Effector memory CD4-positive, alpha-beta T cell (primary cell): ENCODE measurements at places on chromosomes 2 and 18.

DNA sequence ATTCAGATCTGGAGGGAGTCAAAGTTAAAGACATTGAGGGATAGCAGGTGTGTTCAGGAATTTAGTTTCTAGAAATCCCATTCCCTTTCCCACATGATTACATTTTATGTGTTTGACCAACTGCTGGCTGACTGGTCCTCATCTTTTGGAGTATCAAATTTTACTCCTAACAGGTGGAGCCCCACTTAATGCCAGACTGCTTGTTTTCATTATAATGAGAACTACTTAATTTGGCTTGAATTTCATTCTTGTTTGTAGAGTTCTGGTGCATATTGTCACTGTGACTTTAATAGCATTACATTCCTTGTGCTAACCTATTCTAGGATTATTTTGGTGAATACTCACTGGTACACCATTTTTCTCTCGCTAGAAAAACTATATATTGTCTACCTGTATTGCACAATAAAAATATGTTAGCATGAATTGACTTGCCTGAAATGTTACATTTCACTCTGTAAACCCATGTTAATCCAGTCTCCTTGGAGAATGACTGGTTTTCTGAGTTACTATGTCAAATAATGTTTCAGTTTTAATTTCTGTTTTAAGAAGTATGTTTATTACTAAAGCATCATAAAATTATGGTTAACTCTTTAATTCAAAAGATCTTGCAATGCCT is 98.2 kb downstream of the TANC1 start:
- DNase-seq = no peak

- DNase-seq = no peak
These were observed 81.7 kb downstream of the SDC1 start for GRCh38 chr2:20143263-20143662.

DNA sequence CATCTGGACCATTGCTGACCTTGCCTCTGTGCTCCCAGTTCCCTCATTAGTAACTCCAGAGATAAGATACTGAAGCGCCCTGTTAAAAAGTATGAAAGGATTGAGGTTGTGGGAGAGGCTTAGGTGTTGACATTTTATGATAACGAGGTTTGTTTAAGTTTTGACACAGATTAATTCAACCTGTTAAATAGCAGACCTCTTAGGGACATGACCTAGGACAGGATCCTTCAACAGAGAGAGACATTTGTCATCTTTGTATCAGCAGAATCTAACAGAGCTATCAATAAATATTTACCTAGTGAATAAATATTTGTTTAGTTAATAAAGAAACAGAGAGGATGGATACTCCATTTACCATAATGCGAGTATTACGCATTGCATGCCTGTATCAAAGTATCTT is 99.5 kb downstream of the DCC start:
- no peak for DNase-seq

GRCh38 chr18:25284861-25285550 is 67.0 kb downstream of the ZNF521 start:
- DNase-seq = no peak

- DNase-seq = no peak
These were observed 929.8 kb upstream of the CNTNAP5 start for GRCh38 chr2:123095219-123095835.

- no peak for DNase-seq
These were observed 7.7 kb upstream of the EHD3 start for GRCh38 chr2:31226266-31226665.

DNA sequence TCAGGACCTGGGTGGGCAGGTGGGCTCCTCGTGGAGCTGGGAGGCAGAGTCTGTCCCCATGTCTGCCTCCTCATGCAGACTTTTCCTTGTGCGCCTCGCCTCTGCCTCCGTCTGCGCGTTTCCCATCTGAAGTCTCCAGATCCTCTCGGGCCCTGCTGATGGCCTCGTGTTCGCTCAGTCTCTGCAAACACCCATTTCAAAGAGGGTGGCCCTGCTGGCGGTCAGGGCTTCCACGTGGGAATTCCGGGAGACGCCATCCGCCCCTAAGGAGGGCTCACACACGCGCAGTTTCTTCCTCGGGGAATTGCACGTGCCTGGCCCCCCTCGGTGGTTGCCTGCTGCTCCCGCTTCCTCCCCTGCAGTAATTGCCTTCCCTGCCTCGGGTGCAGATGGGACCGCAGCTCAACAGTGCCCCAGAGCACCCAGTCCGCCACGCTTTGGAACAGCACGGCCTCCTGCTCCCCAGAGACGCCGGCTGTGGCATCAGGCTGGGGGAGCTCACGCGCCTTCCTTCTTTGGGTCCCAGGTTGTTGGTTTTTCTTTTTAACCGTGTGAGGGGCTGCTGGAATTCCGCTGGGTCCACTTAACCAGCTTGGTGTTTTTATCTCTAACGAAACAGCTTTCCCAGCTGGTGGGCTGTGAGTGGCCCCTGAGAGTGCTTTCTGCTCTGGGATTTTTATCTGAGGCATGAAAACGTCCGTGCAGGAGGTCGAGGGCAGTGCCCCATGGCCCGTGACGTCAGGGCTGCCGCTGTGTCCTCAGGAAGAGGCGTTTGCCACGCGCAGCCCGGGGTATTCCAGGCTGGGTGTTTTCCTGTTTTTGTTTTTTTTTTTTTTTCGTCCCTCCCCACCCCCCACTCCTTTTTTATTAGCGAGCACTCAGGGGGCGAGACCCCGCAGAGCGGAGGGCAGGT is 16.1 kb downstream of the NFATC1 start:
- DNase-seq = no peak

DNA sequence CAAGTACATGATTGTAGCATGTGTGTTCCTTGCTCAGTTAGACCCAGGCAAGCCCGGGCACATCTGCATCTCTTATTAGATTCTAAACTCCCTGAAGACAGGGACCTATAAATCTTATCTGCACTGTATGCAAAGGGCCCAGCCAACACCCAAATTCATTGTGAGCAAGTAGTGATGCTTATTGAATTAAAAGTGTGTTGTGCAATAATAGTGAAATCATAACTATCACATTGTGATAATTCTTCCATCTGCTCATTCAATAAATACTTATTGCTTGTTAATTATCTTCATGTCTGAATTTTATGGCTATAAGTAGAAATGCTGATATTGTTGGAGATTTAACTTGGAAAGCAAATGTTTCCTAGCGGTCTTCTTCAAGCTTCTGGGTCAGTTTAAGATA is 387.5 kb downstream of the SLC4A3 start:
- no peak for DNase-seq

GRCh38 chr2:3451926-3452671 is 67.2 kb downstream of the ADI1 start:
- DNase-seq = no peak

- no peak for DNase-seq
These were observed 67.5 kb downstream of the NYAP2 start for GRCh38 chr2:225466891-225467604.

DNA sequence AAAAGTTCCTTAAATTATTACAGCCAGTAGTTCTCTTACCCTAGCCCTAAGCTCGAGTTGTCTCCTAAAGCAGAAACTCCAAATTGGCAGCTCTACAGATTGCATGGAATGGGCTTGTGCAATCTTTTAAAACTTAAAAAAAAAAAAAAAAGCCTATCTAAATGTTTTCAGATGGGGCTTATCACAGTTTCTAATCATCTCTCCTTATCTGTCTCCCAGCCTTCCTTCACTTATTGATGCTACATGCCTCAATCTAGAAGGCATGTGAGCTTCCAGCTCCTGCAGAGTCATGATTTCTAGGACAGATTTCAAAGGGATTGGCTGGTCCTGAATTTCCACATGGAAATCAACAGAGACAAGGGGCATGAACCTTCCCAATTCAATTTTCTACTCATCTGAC is 33.1 kb upstream of the PELI1 start:
- no peak for DNase-seq

DNA sequence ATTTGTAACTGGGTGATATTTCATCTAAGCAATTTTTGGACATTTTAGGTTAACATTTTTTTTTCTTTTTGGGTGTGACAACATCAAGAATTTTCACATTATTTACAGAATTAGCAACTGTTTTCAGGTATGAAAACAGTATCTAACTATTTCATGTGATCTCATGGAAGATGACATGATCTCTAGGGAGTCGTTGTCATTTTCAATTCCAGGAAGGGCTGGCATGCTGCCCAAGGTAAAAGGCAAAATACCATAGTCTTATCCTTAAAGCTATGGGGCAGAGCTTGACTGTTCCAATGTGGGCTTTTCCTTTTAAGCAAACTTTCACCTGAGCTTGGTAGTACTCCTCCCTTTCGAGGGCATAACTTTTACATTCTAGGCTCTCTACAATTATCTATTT is 443.7 kb downstream of the DSEL start:
- DNase-seq = no peak

DNA sequence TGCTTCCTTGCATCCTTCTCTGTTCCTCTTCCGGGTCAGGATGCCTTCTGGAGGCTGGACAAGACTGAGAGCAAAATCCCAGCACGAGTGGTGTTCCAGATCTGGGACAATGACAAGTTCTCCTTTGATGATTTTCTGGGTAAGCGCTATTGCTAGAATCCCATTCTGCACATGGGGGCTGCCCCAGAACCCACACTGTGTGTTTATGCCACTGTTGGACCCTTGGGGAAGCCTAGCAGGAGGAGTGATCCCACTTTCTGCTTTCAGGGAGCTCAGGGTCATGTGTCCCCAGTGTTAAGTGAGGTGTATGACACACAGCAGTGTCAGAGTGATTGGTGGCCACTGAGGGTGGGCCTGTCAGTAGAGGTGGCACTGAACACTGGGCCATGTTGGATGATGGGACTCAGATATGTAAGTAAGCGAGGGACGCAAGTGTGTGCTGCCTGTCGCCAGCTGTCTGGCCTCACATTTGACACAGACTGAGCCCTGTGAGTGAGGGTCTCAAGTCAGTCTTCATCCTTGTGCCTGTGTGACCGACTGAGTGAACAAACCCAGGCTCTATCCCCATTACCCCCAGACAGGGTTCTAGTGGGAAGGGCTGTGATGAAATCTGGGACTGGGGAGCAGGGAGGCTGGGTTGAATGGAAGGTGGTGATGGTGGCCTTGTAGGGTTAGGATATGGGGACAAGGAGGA is 220.9 kb downstream of the DYSF start:
- DNase-seq = no peak

DNA sequence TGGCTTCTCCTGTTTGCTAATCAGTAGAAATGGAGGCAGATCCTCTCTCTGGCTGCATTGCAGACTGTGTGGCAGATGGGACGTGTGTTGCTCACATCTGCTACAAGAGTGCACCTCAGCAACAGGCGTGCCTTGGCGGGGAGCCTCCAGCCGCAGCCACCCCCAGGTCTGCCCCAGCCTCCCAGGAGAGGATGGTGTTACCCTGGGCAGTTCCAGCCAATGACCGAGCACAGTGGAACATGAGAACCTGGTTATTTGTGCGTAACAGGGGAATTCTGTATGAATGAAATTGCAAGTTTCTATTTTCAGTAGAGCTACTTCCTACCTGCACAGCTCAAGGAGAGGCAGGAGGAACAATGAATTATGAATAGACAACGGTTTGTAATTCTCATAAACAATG is 130.6 kb upstream of the CBLN2 start:
- no peak for DNase-seq

DNA sequence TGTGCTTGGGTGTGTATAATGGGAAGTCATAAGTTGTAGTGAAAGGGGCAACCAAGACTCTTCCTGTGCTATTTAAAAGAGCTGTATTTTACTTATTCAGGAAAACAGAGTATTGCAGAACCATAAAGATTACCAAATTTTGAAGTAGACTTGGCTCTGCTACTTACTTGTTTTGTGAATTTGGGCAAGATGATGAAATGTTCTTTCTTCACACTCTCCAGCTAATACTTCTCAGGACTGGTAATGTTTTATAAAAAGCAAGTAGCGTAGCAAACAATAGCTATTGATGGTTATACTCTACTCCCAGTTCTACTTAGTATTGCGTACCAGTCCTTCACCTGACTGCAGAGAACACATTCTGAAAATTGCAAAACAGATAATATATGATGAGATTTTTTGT is 374.1 kb downstream of the ARHGAP15 start:
- no peak for DNase-seq

DNA sequence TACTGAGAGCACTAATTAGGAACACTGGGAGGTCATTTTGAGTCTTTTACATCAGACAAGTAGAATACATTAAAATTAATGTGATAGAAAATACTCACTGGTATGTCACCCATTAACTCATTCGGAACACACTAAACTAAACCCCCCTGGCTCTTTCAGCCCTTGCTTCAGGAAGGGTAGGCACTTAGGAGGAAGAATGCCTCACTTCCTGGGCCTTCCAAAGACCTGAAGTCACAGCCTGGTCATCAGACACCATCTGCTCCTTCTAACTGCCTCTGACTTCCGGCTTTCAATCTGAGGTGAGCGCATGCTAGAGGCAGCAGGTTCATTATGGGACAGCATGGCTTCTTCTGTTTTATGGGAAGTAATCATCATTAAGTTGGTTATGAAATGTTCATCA is 451.4 kb downstream of the PID1 start:
- no peak for DNase-seq

- DNase-seq = peak; percentile 9
These were observed 144.7 kb upstream of the ITGA4 start for GRCh38 chr2:181312515-181312927.

GRCh38 chr2:174597345-174598047 is at the start of gene WIPF1:
Gene WIPF1 (minus strand): TSS chr2:174597804. CDS start chr2:174585573, 12,231 bp downstream.
- DNase-seq = peak; percentile 41

DNA sequence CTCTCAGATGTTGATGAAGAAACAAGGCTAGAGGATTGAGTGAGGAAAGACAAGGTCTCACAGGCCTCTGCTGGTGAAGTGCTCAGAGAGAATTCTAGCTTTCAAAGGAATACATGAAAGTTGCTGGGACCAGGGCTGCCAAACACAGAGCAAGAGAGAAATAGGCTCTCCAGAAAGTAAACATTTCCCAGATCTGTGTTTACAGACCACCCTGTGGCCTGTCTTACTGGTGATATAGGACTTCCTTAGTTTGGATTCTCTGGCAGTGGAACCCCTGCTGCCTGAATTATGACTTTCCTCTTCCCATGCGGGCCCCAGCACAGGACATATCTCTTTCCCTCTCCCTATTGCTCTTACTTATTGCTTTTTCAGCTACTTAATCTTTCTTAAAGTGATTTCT is 64.5 kb downstream of the TACR1 start:
- DNase-seq = no peak

- no peak for DNase-seq
These were observed 433.8 kb upstream of the ID2 start for GRCh38 chr2:8247905-8248622.

- no peak for DNase-seq
These were observed 279.1 kb upstream of the CNTNAP5 start for GRCh38 chr2:123746006-123746405.

DNA sequence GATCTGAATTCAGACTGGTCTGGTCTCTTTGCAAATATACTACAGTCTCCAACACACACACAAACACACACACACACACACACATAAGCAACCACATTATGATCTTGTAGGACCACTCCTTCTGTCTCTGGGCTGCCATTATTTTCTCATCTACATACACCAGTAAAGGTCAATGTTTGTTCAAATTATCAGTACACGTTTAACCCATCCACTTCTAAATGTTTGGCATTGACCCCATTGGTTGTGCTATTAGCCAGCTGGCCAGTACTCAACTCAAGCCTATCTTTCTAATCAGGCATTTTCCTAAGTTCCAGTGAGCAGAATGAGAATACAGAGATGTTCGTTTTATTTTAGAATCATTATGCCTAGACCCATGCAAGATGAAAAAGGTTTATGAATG is 186.4 kb downstream of the CNTNAP5 start:
- no peak for DNase-seq

- DNase-seq = no peak
These were observed 219.2 kb downstream of the ZNF516 start for GRCh38 chr18:76275727-76276313.
